ENCODE measurements at places on chromosomes 7 and 10.

- no peak for DNase-seq
Observed at GRCh38 chr7:74455928-74456327, 2.2 kb downstream of the GTF2IRD1 start.

GRCh38 chr7:141042222-141043193 lies 27.8 kb upstream of the MRPS33 start:
- no peak for DNase-seq

DNA sequence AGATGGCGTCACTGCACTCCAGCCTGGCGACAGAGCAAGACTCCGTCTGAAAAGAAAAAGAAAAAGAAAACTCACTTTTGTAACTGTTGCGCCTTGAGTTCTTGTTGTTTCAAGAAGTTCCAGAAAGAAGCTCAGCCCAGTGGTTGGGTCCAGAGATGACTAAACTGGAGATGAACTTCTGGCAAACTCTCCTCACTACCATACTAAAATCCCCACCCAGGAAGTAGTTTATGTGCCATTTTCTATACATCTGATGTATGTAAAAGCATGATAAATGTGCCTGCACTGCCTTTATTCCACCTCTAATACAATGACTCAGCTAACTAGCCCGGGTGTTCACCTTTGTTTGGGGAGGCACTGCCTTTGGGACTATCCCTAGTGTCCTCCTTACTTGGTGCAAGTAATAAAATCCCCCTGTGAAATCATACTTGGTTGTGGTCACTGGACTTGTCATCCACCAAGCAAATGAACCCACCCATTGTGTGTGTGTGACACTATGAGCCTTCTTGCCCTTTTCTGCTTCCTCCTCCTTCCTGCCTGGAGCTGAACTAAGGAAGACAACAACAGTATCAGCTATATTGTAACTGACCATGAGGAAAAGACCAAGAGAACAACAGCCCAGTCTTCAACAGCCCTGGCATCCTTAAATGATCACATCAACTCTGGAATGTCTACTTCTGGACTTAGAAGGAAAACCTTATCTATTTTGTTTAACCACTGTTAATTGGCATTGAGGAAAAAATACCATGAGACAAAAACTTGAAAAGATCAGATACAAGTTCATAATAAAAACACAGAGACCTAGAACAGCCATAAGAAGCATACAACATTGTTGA lies 33.6 kb downstream of the JMJD1C start:
- DNase-seq = peak; percentile 5

GRCh38 chr10:95391581-95392216 lies 100.9 kb upstream of the PDLIM1 start:
- DNase-seq = no peak

- no peak for DNase-seq
Observed at GRCh38 chr10:124059551-124059950, 33.8 kb downstream of the CHST15 start.

DNA sequence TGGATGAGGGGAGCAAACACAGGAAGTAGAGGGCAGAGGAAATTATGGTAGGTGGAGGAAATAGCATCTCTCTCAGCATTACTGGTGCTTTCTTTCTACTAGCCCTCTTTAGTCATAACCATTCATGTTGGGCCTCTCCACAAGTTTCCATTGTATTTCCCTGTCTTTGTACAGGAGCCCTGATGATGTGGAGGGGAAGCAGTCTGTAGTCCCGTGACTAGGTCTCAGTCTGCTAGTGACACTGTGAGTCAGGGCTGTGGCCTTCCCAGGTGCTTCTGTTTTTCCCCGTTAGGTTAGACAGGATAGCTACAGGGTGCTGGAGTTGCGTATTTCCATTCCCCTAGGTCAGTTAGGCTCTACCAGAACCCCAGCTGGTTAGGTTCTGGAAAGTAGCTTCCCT lies 82.9 kb upstream of the NAMPT start:
- DNase-seq = peak; percentile 34

DNA sequence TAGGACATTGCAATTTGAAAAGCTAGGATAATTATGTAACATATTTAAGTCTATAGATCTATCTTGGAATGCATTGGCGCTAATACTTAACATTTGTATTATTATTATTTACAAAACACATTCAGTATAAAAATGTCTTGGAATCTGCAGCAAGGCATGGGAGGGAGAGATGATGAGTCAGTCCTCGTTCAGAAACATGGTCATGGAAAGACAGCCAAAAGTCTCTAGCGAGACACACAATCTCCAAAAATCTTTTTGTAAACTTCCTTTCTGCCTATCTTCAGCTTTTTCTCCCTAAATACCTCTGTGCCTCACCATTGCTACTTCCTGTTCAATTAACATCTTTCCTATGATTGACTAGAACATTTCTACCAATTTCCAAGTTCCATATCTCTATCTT lies 188.4 kb upstream of the CACNA2D1 start:
- DNase-seq = no peak

GRCh38 chr10:113801569-113801968 lies 50.1 kb downstream of the PLEKHS1 start:
- no peak for DNase-seq

DNA sequence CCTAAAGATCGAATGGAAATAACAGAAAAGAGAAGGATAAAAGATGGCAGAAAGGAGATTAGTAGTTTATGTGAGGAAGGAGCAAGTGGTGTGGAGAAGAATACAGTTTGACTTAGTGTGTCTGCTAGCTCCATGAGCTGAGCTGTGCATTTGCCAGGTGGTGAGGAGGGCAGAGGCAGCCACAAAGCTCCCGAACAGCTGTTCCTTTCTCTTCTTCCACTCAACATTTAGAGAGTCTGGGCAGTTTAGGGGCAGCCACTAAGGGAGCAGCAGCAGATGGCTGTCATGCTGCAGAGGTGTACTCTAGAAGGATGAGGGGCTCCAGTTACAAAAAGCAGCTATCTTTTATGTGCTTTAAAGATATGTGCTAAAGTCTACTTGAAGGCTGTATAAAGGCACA lies 674.4 kb downstream of the GRM8 start:
- no peak for DNase-seq

DNA sequence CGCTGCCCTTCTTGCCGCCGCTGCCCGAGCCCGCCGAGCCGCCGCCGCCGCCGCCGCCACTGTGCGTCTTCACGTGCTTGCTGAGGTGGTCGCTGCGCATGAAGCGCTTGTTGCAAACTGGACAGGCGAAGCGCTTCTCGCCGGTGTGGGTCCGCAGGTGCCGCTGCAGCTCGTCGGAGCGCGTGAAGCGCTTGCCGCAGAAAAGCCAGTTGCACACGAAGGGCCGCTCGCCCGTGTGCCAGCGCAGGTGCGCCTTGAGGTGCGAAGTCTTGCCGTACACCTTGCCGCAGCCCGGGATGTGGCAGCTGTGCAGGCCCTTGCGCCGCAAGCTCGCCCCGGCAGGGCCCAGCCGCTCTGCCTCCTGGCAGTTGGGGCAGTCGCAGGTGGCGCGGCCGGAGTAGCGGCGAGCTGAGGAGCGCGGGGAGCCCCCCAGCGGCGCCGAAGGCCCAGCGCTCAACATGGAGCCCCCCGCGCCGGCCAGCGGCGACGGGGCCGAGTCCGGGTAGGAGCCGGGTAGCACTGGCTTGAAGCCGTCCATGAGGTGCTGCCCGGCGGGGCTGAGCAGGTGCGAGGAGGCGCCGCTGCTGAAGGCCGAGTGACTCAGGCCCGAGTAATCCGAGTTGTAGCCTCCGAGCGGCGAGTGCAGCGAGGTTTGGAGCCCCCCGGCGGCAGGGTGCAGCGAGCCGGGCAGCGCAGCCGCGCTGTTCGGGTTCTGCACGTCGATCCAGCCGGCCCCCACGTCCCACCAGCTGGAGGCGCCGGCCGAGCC lies 2.1 kb downstream of the SP8 start:
- no peak for DNase-seq

DNA sequence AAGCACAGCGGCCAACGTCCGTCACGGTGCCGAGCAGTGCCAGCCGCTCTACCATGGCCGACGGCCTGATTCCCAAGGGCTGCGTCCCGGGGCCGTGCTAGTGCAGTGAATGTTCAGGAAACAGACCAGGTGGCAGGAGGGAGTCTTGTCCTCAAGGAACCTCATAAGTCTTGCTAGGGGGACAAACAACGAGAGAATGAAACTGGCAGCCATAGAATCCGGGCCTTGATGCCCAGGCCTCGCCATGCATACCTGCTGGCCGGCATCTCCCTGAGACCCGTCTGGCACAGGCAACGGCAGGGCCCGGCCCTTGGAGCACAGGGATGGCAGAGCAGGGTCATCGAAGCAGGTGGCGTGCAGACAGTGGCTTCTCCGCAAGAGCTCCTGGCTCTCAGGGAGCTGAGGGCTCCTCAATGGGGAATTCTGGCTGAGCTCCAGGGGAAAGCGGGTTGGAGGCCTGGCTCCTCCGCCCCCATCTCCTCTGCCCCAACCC lies 58.8 kb downstream of the DIP2C start:
- DNase-seq = no peak

- DNase-seq = no peak
Observed at GRCh38 chr7:47373871-47374451, 207.9 kb downstream of the TNS3 start.

- no peak for DNase-seq
Observed at GRCh38 chr7:6423942-6424701, 23.6 kb downstream of the DAGLB start.

DNA sequence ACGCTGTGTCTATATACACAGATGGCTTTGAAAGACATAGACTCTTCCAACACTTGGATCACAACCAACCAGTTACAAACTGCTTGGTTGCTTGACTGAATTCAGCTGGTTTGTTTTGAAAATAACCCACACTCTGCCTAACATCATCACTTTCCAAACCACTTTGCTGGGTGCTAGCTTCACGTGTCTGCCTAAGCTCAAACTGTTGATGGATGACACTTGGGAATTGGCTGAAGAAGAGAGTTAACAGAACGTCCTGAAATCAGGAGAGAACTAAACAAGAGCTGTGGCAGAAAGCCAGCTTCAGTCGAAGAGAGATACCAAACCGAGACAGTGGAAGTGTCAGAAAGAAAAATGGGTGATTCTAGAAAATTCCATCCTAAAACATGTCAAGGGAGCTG lies 420.8 kb upstream of the AUTS2 start:
- DNase-seq = no peak

DNA sequence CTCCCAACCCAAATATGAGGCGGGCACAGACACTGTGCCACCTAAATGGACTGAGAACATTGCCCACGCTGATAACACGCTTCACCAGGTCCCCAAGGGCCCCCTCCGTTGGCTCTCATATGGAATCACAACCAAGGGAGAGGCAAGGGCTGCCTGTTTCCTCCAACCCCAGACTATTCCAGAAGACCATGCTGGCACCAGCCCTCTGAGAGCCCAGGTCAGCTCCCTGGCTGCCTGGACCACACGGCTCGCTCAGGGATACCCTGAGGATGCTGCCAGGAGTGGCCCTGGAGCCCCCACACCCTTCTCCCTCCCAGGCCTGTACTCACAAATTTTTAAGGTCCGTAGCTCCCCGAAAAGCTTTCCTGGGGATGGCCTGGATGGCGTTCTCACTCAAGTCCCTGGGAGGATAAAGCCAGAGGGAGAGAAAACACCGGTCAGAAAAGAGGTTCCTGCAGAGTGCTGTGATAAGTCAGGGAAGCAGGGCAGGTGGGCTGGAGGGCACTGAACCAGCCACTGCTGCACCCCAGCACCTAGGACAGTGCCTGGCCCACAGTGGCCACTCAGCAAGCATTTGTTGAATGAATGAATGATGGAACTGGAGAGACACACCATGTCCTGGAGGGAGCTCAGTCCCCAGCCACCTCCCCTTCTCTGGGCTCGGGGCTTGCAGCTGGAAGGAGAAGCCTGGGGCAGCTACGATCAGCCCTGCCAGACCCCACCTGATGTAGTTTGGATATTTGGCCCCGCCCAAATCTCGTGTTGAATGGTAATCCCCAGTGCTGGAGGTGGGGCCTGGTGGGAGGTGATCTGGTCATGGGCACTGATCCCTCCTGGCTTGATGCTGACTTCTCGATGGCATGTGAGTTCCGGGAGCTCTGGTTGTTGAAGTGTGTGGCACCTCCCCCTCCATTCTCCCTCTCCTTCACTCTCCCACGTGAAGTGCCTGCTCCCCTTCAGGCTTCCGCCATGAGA lies 119.8 kb downstream of the SLIT1 start:
- no peak for DNase-seq

DNA sequence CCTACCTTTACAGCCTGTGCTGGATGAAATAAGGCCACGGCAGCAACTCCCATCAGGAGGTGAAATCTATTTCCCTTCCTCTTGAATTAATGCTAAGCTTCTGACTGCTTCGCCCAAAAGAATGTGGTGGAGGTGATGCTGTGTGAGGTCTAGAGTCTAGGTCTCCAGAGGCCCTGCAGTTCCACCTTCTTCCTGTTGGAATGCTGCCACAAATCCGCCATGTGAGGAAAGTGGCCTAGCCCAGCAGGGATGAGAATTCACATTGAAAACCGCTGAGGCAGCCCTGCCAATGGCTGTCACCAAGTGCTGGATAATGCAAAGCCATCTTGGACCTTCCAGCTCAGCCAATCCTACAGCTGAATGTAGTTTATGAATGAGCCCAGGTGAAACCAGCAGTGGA lies 28.0 kb downstream of the RHOBTB1 start:
- no peak for DNase-seq

GRCh38 chr7:134276951-134277350 lies 39.8 kb downstream of the SLC35B4 start:
- DNase-seq = no peak

DNA sequence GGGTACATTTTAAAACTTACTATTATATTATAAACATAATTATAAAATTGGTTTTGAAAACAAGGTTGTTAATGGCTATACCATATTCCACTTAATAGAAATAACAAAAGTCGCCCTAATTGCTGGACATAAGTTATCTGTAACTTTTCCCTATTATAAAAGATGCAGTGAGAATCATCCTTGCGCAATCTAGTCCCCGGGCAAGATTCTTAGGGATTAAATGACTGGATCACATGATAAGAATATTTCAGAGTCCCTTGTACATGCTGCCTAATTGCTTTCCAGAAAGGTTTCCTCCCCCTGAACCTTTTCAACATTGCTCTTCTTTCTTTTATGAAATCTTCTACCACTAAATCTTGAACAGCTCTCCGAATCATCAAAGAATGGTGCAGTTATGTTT lies 479.8 kb upstream of the MKI67 start:
- DNase-seq = no peak

GRCh38 chr7:91780521-91780920 lies 100.0 kb downstream of the MTERF1 start:
- DNase-seq = no peak

DNA sequence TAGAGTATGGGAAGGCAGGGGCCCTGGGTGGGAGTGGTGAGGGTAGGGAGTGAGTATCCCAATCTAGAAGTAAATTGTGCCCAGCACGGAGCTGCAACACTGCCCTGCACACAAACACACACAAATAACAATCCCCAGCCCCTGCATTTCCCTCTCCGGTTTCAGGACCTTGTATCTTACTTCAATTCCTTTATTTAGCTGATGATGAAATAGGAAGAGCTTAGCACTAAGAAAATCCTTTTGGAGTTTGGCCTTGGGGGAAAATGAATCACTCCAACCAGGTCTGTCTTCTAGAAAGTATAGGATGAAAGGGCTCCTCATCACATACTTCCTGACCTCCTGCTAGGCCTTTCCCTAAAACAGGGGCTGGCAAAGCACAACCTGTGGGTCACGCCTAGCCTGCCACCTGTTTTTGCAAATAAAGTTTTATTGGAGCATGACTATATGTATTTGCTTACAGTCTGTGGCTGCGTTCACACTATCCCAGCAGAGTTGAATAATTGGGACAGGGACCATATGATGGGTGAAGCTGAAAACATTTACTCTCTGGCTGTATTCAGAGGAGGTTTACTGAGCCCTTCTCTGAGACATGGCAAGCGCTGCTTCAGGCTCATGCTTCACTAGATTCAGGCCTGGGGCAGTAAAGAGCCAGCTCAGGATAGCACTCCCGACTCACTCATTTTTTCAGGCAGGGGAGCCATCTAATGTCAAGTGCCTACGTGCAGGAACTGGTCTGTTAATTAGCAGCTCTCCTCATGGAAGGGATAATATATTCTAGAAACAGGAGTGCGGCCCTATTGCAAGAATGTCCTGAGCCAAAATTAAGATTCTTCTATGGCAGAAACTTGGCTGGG lies 111.0 kb downstream of the EGFR start:
- no peak for DNase-seq
